Central memory CD8-positive, alpha-beta T cell (primary cell): ENCODE measurements at places on chromosomes 16 and 17.

- no peak for DNase-seq
Observed at GRCh38 chr17:57679906-57680695, 65.0 kb downstream of the CCDC182 start.

DNA sequence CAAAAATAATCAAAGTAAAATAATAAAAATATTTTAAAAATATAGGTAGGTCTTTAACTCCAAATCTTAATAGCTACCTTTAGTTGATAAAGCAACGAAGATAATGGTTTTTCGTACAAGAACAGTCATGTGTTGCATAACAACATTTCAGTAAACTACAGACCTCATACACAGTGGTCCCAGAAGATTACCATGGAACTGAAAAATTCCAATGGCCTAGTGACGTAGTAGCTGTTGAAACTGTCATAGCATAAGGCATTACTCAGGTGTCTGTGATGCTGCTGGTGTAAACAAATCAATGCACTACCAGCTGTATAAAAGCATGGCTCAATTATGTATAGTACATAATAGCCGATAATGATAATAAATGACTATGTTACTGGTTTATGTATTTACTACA lies 43.9 kb downstream of the CREBBP start:
- no peak for DNase-seq

- DNase-seq = no peak
Observed at GRCh38 chr16:30439720-30440348, 5.8 kb downstream of the SEPHS2 start.

GRCh38 chr17:81403671-81404534 lies 8.6 kb downstream of the BAHCC1 start:
- DNase-seq = no peak
